ENCODE measurements at places on chromosomes 1 and 21.

GRCh38 chr1:8782001-8782620 is 35.3 kb downstream of the RERE start:
- H3K4me1 ChIP-seq: no peaks in the 10 kb centered on the region
- DNase-seq: no peak
- H3K27ac ChIP-seq: no peak overlapping the region
- H3K27me3 ChIP-seq: no peaks in the 10 kb centered on the region

DNA sequence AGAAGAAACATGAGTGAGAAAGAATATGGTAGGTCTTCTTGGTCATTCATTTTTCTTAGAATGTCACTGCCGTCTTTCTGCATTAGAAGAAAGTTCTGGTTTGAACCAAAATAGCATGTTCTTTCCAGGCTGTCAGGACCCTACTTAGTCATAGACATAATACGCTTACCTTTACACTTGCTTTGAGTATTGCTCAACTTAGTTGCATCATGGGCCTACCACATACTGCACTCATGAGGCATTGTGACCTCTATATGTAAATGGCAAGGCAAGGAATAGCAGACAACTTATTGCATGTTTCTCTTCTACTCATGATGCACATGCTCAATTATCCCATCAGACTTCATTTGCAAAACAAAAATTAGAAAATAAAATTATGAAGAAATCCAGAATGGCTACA is 415.0 kb downstream of the HLX start:
- no peaks in the 10 kb centered on the region for H3K36me3 ChIP-seq
- no peak for DNase-seq
- H3K27me3 ChIP-seq: no peaks in the 10 kb centered on the region
- no peak overlapping the region for H3K4me3 ChIP-seq
- H3K4me1 ChIP-seq: no peaks in the 10 kb centered on the region
- H3K27ac ChIP-seq: no peak overlapping the region

DNA sequence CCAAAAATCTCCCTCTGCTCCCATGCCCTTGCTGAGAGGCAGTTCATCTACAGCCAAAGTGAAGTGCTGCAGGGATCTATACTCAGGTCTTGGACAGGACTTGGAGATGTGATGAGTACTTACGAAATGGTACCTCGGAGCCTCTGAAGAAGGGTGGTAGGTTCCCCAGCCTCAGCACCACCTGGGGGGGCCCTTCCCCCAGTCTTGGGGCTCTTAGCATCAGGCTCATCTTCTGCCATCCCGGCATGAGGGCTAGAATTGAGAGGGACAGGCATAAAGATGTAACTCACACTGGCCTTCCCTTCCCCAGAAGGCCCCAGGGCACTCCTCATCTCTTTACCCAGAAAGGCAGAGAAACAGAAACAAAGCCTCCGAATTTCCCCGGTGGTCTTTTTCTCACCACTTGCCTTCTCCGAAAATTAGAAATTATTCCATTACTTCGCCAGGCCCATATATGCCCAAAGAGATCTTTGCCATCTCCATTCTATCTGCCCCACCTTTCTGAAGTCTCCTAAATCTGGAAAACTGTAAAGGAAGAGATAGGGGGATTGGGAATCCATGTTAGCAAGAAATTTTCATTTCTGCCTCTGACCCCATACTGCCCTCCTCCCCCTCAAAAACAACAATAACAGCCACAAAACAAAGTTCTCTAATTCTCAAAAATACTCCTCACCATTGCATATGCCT is 827 bp downstream of the RFX5 start:
- peak overlapping the region; percentile 89 for H3K27ac ChIP-seq
- peaks cover 34% of the 10 kb centered on the region for H3K36me3 ChIP-seq
- peaks cover 20% of the 10 kb centered on the region for H3K4me1 ChIP-seq
- H3K4me3 ChIP-seq: peak overlapping the region; percentile 78

GRCh38 chr1:103514920-103515503 is 10.5 kb upstream of the RNPC3 start:
- H3K27me3 ChIP-seq: no peaks in the 10 kb centered on the region
- H3K27ac ChIP-seq: no peak overlapping the region
- H3K4me1 ChIP-seq: no peaks in the 10 kb centered on the region
- H3K36me3 ChIP-seq: no peaks in the 10 kb centered on the region

DNA sequence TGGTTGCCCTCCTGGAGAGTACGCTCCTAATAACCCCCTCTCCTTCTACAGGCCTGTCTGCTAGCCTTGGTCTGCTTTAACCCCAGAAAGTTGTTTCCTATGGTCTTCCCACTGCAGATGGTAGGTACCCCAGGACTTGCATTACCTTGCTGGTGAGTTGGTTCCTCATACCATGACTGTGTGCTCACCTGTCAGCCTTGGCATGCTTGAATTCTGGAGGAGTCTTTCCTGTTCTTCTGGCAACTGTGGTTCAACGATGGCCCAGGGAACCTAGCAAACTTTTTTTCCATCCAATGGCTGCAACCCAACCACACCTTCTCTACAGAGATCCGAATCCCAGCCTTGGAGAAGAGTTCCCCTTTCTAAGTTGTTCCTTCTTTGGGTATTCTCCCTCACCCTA is 36.9 kb downstream of the RPS6KC1 start:
- peaks cover 42% of the 10 kb centered on the region for H3K36me3 ChIP-seq
- H3K27me3 ChIP-seq: no peaks in the 10 kb centered on the region
- no peaks in the 10 kb centered on the region for H3K4me1 ChIP-seq
- H3K4me3 ChIP-seq: no peak overlapping the region
